Colonic mucosa (tissue), 4 donors: ENCODE measurements at places on chromosomes 11 and 22. TPM values are rescaled to one million over a fixed set of nuclear protein-coding genes. Genes with fewer than 3 reads are reported as not detected.
A peak's percentile ranks its signal among the peaks of the same experiment; 100 is the strongest.

- DNase-seq = peak; percentile 55
Measured at GRCh38 chr11:88337987-88338668, 592 bp upstream of the CTSC start.

GRCh38 chr22:44689173-44689572 lies 12.8 kb upstream of the PRR5 start:
- DNase-seq = no peak

DNA sequence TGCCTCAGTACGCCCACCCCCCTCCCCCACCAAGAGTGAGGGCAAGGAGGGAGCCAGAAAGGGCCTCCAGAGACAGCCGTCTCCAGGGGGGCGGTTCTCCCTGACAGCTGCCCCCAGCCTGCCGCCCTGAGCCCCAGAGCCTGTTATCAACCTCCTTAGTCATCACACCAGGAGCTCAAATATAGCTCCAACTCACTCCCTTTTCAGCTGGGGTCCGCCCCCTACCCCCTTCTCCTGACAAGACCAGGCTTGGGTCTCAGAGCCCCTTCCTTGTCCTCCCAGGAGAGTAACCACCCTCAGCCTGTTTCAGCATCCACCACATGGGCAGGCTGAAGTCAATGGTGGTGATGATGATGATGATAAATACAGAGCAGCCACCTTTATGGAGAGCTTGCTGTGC lies 2.5 kb upstream of the INPP5J start:
- DNase-seq = no peak

- DNase-seq = peak; percentile 72
Measured at GRCh38 chr11:57515332-57516060, at the start of gene SLC43A1. Gene SLC43A1, minus strand, starts transcription at chr11:57515702. Its CDS starts 1,591 bp downstream, at chr11:57514111.

GRCh38 chr22:27122574-27122973 lies 465.2 kb downstream of the MIAT start:
- no peak for DNase-seq

GRCh38 chr11:64553554-64554201 lies 37.3 kb upstream of the SLC22A12 start:
- DNase-seq = peak; percentile 66

- DNase-seq = peak; percentile 15
Measured at GRCh38 chr11:106854429-106854828, 163.8 kb downstream of the GUCY1A2 start.

The OSBP2 gene
- total RNA-seq = 4.3 TPM

The TECTA gene
- 0.20 TPM for total RNA-seq

The PLEKHA7 gene
- 65.9 TPM for total RNA-seq

The OVOL1 gene
- total RNA-seq = 32.9 TPM

The CRACR2B gene
- total RNA-seq = 97.3 TPM

The OR5P2 gene
- total RNA-seq = not detected

The ACTN3 gene
- 0.11 TPM for total RNA-seq
